ENCODE measurements at places on chromosomes 11 and 22.

- DNase-seq = no peak
Observed at GRCh38 chr22:36206255-36206654, 4.6 kb upstream of the APOL4 start.

DNA sequence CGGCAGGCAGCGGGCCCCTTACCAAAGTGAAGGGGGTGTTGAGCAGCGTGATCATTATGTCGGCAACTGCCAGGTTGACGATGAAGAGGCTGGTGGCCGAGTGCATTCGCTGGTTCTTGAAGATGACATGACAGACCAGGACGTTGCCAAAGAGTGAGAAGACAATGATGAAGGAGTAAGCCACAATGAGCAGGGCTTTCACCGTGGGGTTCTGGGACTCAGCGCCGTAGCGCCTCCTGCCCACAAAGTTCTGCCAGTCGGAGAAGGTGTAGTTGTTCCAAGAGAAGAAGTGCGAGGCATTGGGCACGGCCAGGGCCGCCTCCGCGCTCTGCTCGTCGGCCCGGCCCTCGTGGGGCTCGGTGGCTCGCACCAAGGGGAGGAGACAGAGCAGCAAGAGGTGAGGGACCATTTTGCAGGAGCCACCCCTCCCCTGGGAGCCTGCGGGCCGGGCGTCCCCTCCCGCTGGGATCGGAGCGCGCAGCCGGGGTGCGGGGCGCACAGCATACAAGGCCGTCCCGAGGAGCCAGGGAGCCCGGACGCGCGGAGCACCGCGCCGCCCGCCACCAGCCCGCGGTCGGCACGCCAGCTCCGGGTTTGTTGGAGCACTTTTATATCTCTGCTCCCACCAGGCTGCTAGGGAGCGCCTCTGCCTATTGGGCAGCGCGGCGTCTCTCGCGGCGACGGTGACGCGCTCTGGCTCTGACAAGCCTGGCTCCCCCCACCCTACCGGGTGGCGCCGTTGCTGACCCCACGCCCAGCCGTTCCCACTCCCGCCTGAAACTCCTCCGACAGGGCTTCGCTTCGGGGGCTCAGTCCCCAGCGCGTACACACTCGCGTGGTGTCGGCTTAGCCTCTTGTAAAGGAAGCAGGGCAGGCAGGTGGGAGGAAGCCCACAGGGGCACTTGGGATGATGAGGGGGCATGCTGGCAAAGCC, at the start of gene GPR83:
TSS of gene GPR83 (minus strand) at position 581 of the 934 bp plus-strand sequence. CDS start at position 409, 172 bp downstream.
- DNase-seq = no peak

DNA sequence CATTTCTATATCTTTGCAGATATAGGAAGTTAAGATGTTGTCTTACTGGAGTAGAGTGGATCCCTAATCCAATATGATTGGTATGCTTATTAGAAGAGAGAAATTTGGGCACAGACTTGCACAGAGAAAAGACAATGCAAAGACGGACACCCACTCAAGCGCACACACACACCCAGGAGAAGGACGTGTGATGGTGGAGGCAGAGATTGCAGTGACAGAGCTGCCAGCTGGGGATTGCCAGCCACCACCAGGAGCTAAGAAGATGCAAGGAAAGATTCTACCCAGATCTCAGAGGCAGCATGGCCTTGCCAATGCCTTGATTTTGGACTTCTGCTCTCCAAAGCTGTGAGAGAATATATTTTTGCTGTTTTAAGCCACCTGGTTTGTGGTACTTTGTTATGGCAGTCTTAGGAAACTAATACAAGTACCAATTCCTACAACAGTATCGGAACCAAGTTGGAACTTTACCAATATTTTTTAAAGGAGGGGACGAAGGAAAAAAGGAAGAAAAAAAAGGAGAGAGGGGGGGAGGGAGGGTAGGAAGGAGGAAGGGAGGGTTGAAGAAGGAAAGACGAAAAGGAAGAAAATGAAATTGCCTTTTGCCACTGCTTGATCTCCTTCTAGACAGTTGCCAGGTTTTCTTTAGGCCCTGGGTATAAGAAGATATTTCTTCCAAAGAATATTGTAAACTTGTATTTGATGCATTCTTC, 334.0 kb downstream of the BUD13 start:
- no peak for DNase-seq

- DNase-seq = no peak
Observed at GRCh38 chr11:80960381-80961029, 1519.7 kb upstream of the TENM4 start.

DNA sequence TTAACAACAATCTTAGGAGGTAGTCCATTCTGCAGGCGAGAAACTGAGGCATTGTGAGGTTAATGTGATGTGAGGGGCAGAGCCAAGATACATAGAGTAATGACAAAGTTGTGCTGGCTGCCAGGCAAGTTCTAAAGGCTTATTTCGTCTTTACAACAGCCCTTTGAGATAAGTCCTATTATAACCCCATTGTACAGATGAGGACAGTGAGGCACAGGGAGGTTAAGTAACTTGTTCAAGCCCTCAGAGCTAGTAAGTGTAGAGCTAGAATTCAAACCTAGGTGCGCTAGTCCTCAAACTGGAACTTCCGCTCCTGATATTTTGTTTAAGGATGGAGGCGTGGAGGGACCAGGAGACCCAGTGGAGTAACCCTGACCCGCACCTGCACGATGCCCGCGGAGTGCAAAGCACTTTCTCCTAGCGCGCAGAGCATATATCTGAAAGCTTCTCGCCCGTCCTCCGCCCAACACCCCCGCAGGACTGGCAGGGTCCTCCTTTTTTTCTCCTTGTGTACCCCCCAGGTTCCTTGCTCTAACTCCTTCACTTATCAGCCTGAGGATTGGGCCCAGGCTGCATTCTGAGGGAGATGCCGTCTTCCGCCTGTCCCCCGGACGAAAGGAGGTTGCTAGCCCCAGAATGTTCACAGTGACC, 4.9 kb upstream of the FLI1 start:
- DNase-seq = no peak

DNA sequence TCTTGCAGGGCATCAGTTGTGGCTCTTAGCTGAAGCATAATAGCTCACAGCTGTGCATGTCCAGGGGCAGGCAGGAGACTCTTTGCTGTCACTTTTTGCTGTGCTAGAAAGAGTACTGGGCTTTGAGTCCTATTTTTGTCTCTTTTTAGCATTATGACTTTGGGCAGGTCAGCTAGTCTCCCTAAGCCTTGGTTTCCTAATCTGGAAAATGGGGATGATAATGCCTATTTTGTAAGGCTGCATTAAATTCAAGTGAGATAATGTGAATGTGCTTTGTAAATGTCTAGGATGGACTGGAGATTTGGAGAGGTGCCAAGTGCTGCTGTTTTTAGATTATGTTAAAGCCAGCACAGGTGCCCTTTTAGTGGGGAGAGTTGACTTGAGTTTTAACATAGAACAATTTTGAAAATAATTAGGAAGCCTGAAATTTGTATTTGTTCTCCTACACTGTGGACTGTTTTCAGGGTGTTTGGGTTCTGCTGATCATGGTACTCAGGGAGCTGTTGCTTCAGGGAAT, 19.1 kb downstream of the CABIN1 start:
- no peak for DNase-seq

- no peak for DNase-seq
Observed at GRCh38 chr22:25237503-25237902, 18.1 kb downstream of the CRYBB2 start.

- DNase-seq = no peak
Observed at GRCh38 chr11:57546869-57547475, 9.6 kb downstream of the SMTNL1 start.

GRCh38 chr11:67436459-67437081, 912 bp downstream of the PTPRCAP start:
- DNase-seq = no peak

GRCh38 chr22:37154925-37155712, 5.4 kb upstream of the IL2RB start:
- DNase-seq = no peak

- DNase-seq = no peak
Observed at GRCh38 chr11:1893581-1894359, 2.1 kb upstream of the PRR33 start.

- DNase-seq = no peak
Observed at GRCh38 chr11:61925736-61926135, 8.4 kb upstream of the RAB3IL1 start.
